ENCODE measurements at places on chromosomes 11 and 22.

DNA sequence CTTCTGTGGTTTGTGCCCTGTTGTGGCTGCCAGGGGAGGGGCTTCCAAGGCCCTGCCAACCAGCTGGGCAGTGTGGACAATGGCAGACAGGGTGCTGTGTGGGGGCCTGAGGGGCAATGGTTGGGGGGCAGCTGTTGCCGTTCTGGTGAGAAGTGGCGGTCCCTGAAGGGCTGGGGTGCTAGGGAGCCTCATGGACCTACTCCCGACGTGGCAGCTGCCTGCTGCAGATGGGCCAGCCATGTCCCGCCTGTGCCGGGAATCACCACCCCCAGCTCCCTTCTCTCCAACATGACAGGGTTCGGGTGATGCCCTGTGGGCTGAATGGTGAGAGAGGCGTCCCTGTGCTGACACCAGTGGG, 74.2 kb downstream of the KCNQ1 start:
- no peak for DNase-seq

DNA sequence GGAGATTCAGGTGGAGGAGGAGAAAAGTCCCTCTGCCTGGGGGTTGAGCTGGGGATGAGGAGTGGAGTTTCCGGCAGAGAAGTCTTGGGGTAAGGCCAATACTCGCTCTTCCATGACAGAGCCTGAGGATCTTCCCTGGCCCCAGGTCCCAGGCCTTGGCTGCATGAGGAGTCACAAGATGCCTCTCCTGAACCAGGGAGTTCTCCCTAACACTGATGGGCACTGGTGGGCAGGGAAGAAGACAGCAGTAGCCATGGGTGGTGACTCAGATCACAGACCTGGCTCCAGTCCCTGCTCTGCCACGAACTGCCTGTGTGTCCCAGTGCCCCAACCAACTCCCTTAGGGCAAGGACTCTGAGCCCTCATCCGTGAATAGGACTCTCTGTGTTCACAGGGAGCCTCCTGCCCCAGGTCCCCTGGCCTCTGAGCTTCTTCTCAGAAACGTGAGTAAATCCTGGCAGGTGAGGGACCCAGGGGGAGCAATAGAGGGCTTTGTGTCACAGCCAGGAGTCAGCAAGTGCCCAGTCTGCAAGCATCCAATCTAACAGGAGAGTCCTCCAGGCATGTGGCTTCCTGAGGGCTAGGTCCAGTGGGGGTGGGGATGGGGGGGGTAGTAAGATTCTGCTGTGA, 45.5 kb upstream of the FTH1 start:
- DNase-seq, result no peak

GRCh38 chr11:62792202-62792575, 383 bp upstream of the TMEM223 start:
- DNase-seq, result no peak

- no peak for DNase-seq
Observed at GRCh38 chr22:38397189-38398085, 57.6 kb downstream of the KCNJ4 start.

DNA sequence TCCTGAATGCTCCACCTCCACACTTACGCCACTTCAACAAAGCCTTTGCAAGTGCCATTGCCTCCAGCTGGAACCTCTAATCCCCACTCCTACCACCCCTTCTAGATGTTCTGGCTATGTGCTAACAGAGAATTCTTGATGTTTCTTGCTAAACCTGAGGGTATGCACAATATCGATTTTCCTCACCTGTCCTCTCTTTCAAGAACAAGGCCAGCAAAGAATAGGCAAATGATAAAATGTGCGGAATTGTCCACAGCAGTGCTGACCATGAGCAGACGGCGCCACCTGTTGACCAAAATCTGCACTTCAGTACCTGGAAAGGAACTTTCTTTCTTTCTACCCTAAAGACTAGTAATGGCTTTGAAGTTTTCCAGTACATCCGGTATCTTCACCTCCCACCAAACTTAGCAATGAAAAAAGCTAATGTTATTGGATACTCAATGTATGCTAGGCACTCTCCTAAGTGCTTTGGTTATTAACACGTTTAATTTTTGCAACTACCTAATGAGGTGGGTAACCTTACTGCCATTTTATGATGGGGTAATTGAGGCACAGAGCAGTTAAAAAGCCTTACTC, 3.4 kb downstream of the TIMM10 start:
- peak; percentile 81 for DNase-seq

DNA sequence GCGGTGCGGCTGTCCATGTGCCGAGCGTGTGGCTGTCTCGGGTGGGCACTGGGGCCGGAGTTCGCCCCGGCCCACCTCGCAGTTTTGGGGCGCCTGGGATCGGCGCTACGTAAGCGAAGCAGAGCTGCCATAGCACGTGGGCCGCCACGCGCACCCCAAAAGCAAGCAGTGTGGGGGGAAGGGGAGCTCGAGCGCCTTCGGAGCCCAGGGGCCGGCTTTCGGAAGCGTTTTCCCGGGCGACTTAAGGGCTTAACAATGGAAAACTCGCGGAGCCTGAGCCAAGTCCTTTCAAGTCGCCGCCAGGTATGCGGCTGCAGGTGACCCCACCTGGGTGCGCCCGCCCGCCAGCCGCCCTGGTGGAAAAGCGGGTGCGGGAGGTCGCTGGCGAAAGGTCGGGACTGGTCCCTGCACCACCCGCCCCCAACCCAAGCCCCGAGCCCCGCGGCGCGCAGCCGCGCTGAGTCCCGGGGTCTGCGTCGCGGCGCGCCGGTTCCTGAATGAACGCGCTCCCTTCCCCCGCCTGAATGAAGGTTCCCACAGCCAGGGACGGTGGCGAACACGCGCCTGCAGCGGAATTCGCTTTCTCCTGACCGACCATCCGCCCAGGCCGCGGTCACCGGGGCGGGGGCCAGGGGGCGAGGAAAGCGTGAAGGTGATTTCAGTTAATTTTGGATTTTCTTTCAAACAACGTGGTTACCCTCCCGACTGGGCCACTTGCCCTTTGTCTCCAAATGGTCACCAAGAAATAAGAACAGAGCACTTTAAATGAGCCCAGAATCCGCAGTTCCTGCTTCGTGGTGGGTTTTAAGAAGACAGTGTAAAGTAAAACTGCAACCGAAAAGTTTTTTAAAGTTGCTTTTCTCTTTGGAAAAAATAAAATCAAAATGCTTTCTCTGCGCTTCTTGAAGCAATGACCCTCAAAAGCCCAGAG, 2.8 kb upstream of the CCND1 start:
- peak; percentile 3 for DNase-seq

GRCh38 chr22:42642806-42643633, 2.6 kb upstream of the ATP5MGL start:
- no peak for DNase-seq

DNA sequence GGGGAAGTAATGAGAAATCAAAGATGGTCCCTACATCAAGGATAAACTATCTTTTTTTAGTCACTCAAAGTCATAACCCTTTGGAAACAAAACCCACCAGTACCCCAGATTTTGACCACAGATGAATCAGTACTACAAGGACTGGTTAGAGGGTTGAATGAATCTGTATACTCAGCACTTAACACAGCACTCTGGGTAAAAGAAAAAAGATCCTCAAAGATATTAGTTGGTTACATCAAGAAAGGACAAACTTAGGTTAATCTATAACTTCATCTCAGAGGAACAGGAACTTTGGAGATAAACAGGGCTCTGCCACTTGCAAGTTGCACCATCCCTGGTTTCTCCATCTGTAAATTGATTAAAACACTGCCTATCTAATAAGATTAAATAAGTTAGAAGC, 18.8 kb downstream of the SC5D start:
- DNase-seq, result no peak

DNA sequence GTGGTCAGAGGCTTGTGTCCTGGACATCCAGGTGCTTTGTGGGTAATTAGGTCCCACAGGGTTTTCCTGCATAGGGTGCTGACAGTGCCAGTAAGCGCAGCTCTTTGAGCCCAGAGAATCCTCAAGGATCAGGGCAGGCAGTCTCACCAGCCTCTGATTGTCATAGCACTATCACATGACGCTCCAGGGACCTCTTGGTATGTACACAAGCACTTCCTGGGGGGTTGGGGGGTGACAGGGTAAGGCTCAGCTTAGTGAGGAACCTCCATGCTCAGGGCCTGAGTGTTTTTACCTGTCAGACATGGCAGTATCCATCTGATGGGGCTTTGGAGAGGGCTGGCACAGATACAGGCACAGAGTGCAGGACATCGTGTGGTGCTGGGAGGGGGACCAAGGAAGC, 27.9 kb upstream of the SUSD2 start:
- DNase-seq, result no peak

- no peak for DNase-seq
Observed at GRCh38 chr11:11032066-11032465, 174.2 kb upstream of the ZBED5 start.

Measured in NCI-H510A treated with DMSO at 0.1 percent for 48 hours (cell line).